ENCODE measurements at places on chromosomes 7 and 10.

DNA sequence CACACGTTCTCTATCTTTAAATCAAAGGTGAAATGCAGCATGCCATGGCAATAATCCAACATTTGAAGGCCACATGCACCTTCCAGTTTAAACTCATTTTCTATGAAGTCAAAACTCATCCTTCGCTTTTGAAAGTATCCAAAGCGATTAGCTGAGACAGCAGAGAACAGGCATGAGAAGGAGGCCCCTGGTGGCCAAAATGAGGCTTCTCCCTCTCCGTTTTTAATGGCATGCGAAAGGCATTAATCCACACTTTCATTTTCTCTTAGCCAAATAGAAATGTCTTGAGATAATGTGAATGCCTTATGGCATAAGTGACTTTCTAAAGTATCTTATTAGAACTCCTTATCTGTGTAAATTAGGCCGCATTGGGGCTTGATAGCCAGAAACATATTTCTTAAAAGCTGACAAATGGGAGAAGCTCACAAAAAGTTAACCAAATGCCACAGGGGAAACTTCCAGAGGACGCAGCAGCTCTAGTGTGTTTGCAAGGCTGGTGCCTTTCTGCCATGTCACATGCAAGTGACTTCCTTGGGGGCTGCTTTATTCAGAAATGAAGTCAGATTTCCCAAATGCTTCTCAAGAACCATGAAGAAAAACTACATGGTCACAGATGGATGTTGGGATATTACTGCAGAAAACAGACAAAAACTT, 1189.6 kb downstream of the SORCS1 start:
- DNase-seq, result no peak

DNA sequence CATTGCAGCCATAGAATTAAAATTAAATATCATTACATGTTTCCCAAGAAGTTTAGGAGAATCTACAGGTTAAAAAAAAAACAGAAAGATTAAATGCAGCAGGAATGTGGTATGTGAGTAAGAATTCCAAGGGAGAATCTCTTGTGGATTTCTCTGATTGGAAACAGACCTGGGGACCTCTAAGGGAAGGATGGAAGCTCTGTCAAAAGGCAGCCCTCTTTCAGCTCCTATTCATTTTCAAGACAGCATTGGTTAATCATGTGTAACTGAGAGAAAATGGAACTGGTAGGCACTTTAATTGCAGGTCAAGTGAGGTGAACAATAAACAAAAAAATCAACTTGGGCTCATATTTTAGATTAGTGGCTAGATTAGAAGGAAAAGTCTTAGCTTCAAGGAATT, 81.4 kb upstream of the MTPN start:
- DNase-seq, result no peak

DNA sequence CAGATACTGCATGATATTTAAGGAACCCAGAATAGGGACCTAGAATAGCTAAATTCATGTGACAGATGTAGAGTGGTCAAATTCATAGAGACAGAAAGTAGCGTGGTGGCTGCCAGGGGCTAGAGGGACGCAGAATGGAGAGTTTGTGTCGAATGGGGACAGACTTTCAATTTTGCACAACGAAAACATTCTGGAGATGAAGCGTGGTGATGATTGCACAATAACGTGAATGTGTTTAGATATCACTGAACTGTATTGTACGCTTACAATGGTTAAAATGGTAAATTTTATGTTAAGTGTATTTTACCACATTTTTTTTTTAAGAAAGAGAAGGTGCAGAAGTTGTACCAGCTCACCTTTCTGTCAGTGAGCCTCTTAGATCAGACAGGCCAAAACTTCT, 137.8 kb upstream of the TNS3 start:
- DNase-seq, result no peak

DNA sequence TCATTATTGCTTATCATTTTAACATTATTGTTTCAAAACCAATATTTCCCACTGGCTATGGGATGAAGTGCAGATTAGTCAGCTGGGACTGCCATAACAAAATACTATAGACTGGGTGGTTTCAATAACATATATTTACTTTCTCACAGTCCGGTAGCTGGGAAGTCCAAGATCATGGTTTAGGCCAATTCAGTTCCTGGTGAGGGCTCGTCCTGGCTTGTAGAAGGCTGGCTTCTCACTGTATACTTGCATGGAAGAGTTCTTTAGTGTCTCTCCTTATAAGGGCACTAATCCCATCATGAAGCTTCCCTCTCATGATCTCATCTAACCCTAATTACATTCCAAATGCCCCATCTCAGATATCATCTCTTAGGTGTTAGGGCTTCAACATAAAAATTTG, 101.3 kb downstream of the CHRM2 start:
- no peak for DNase-seq

DNA sequence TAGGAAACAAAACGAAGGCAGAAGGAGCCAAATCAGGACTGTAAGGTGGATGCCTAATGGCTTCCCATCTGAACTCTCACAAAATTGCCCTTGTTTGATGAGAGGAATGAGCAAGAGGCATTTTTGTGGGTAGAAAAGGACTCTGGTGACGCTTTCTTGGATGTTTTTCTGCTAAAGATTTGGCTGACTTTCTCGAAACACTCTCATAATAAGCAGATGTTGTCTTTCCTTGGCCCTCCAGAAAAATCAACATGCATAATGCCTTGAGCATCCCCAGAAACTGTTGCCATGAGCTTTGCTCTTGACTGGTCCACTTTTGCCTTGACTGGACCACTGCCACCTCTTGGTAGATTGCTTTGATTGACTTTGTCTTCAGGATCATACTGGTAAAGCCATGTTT, 13.5 kb downstream of the PTPN12 start:
- no peak for DNase-seq

- DNase-seq, result no peak
Measured at GRCh38 chr10:113958631-113959382, 84.9 kb upstream of the ADRB1 start.

GRCh38 chr7:155051355-155051754, 18.8 kb upstream of the HTR5A start:
- DNase-seq, result no peak

GRCh38 chr10:10222304-10222841, 795.3 kb upstream of the CELF2 start:
- no peak for DNase-seq

Data from central memory CD4-positive, alpha-beta T cell (primary cell).